DND-41 (cell line): ENCODE measurements at places on chromosomes 5 and 9.

DNA sequence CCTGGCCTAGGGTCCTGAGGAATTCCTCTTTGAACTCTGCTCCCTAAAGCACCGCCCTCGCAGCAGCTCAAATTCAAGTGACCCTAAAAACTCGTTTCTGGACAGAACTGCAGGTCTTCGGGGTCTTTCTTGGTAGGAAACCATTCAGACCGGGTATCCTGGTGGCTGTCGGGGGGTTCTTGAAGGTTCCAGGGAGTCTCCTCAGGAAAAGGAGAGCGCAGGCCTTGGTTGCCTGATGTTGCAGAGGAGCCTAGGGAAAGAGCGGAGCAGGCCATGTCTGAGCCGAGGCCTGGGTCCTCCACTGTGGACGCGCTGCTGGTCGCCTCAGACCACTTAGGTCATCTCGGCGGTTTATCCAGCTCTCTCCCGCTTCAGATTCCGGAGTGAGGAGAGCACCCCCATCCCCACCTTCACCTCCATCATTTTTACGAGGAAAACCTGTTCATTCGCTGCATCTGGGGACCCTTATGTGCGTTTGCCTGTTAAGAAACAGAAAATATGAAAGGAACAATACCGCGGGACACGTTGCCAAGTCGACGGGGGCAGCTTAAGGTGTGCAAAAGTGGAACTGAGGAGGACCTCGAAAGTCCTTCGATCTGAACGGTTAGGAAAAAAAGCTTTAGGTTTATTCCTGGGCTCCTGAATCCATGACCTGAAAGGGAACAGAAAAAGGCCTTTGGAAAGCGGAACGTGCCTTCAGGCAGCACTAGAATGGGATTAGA, 299.4 kb downstream of the PARP8 start:
- DNase-seq, result no peak

- DNase-seq, result no peak
These were observed 288.7 kb downstream of the CSNK1G3 start for GRCh38 chr5:123800640-123801039.

GRCh38 chr5:151673421-151673820, 13.3 kb downstream of the SPARC start:
- no peak for DNase-seq

DNA sequence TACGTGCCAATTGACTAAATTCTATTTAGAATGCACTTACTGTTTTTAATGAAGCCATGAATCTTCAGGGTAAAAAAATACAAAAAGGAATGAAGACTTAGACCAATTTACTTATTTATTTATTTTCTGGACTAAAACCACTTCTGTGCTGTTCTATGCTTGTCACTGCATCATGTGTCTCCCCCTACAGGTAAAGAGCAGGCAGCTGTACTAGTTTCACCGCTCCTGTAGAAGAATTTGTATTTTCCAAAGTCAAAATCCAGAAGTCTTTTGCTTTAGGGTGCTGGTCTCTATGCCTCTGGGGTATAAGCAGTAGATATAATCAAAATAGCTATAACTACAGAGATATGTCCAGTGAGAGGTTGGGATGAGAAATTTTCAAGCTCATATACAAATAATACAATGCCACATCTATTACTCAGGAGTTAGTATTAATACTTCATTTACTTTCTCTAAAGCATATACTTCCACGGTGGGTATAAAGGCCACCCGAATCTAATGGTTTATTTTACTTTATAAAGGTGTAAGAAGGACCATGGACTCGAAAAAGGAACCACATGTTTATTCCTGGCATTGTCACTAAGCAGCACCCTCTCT, 591.5 kb downstream of the RAB3C start:
- no peak for DNase-seq

DNA sequence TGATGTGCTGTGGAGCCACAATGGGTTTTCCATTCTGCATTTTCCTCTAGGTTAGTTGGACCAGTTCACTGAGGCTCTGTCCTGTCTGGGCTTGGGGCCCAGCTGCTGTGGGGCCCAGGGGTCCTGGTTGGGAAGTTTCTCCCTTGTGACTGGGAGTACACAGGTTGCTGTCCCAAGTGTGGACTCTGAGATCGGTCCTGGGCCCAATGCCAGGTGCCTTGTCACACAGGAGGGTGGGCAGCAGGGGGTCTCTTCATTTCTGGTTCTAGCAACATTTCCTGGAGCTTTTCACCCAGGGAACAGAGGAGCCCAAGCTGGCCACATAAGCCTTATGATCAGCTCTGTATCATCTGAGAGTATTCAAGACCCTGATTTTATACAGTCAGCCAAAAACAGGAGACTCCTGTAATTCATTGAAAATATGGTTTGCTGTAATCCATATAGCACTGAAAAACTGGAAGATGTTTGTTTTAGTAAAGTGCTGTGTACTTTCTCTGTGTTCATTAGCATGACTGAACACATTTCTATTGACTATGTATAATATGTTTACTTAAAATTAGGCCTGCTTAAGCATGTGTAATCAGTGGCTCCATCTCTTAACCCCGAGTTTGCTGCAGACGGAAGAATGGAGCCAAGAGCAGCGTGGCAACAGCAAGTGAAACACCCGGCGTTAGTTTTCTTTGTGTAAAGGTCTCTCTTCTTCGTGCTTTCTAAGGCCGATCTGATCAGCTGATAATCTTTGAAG, 62.5 kb downstream of the MVB12B start:
- DNase-seq, result no peak

DNA sequence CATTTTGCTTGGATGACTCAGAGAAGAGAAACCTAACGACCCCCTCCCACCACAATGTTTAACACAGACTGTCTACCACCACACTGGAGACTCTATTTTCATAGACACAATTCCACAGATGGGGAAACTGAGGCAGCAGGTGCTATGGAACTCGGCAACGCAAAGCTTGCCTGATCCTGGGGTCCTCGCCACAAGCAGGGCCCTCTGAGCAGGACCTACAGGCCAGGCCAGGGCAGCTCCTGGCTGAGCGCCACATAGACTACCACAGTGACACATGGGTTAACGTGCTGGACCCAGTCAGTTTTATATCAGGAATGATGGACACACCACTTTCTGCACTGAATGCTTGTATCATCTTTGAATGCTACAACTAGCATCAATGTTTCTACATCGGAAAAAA, 11.8 kb downstream of the IPPK start:
- DNase-seq, result no peak

- DNase-seq, result no peak
These were observed 205.9 kb upstream of the TMEM161B start for GRCh38 chr5:88474574-88474973.
